ENCODE measurements at places on chromosomes 5 and 9. TPM values are rescaled to one million over a fixed set of nuclear protein-coding genes. Genes with fewer than 3 reads are reported as not detected.

- no peak for DNase-seq
These were observed 4.7 kb downstream of the ERCC6L2 start for GRCh38 chr9:95880021-95880690.

- no peak for DNase-seq
These were observed 19.4 kb downstream of the UBE2QL1 start for GRCh38 chr5:6468104-6468503.

DNA sequence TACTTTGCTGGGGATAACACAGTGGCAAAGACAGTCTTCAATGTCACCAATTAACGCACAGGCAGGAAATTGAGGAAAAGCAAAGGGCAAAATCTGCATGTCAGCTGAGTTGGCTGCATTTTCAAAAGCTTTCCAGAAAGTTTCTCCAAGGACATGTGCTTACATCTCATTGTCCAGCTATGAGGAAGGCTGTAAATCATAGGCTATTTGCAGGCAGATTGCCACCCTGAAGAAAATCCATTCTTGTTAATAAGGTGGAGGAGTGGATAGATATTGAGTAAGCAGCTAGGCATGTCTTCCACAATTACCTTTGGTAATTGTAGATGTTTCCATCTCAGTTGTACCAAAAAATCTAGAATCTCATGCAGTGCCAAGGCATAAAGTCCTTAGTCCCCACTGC is 278.0 kb upstream of the NUDT12 start:
- DNase-seq: no peak

GRCh38 chr9:113221800-113222481 is 597 bp downstream of the SLC31A1 start:
- no peak for DNase-seq

DNA sequence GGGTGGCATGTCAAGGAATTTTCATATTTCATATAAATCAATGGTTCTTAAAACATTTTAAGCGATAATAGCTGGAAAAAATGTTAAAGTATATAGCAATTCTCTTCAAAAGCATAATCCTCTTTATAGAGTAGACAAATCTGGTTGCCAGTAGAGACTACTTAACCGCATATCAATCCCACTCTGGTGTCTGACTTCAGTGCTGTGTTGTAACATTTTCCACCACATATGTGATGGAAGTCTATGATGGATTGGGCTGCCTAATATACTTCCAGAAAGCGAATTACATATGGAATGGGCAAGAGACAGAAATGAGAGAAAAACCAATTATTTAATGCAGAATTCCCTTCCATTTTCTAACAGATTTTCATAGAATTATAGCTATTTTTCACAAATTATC is 54.3 kb downstream of the FBN2 start:
- no peak for DNase-seq

- DNase-seq: no peak
These were observed 432.1 kb downstream of the CDH18 start for GRCh38 chr5:19555876-19556275.

DNA sequence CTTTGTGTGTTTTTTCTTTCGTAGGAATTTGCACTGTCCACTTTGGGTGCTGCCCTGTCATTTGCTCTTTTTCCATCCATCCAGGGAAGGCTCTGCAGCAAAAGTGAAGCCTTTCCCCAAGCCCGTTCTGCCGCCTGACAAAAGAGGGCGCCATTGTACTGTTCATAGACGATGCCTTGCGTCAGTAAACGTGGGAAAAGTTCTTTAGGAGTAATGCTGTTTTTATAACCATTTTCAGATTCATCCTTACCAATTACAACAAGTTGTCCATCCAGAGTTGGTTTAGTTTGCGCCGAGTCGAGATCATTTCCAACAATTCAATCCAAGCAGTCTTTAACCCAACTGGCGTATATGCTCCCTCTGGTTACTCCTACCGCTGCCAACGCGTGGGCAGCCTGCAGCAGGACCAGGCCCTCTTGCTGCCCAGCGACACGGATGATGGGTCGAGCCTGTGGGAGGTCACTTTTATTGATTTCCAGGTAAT is 34.3 kb upstream of the RPS23 start:
- DNase-seq: peak; percentile 34

DNA sequence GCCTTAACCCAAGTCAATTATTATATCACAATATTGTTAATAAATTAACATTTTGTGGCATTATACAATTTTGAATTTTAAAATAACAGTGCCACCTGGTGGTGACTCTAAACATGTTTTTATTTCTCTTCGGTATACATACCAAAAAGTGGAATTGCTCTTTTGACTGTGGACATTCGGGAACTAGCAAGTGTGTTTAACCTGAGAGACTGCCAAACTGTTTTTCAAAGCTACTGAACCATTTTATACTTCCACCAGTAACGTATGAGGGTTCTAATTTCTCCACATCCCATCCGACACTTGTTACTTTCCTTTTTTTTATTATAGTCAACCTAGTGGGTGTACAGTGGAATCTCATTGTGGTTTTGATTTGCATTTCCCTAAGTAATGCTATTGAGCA is 18.3 kb upstream of the HSDL2 start:
- DNase-seq: no peak

- DNase-seq: no peak
These were observed 37.8 kb downstream of the PWWP2A start for GRCh38 chr5:160081495-160081894.

DNA sequence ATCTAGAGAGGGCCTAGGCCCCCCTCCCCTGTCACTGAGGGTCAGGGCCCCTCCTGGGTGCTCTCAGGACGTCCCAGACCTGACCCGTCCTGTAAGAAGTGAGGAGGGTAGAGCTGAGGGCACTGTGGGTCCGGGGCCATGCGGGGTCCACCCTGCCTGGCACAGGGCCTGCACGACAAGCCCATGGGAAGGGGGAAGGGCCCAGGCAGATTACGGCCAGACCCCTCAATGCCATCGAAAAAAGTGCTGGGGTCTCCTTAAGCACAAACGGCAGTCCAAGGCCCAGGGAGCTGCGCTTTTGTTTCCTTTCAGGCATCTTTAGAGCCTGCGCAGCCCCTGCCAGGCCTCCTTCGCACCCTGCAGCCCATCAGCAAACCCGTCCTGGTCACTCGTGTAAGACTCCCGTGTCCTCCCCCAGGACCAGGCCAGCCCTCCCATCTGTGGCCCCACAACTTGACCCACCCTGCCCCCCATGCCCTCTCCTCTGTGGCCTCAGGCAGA is 4.4 kb upstream of the EXOC3 start:
- no peak for DNase-seq

DNA sequence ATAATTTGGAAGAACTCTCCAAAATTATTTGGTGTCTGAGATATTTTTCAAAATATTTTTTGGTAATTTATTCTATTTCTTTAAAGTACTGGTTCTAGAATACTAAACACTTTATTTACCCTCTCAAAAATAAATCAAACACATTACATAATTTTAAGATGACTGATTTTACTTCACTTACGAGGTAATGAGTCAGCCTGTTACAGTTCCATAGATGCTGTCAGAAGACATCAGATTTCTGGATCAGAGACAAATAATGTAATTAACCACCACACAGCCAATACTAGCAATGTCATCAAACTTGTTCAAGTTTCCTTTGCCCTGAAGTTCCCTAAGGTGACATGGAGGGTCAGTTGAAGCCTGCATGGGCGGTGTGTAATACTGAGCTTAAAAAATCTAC is 106.1 kb upstream of the CDH9 start:
- DNase-seq: no peak

- no peak for DNase-seq
These were observed 1023.1 kb upstream of the WWC1 start for GRCh38 chr5:167268337-167268736.

DNA sequence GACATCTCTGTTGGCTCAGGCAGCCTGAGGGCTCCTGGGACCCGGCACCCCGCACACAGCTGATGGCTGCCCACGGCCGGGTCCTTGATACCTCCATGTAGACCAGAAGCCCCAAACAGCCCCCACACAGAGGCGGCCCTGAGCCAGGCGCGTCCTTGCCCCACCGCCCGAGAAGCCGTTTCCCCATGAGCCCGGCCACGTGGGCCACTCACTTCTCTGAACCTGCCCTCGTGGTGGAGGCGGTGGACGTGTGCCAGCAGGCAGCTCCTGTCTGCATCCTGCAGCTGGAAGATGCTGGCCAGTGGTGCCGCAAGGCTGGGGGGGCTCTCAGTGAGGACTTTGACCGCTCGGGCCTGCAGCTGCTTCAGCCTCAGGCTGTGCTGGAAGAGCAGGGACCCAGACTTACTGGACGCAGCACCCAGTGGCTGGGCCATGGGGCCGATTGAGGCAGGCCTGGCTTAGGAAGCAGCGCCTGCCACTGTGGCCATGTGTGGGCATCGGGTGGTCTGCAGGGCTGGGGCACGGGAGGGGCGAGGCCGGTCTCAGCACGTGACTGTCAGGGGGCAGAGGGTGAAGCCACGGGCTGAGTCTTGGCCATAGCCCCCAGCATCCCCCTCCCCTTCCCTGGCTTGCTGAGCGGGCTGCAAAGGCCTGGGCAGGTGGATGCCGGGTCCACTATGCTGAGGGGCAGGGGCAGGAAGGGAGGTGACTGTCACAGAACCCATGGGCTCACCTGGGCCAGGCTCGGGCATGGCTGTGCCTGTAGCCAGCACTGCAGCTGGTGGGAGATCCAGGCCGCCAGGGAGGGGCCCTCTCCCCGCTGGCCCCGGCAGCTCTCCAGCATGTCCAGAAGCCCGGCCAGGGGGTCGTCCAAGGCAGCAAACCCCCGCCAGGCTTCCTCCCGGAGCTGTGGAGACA is 50.0 kb downstream of the EXD3 start:
- DNase-seq: no peak

GRCh38 chr9:34884747-34885189 is 73.3 kb upstream of the PHF24 start:
- DNase-seq: peak; percentile 36

DNA sequence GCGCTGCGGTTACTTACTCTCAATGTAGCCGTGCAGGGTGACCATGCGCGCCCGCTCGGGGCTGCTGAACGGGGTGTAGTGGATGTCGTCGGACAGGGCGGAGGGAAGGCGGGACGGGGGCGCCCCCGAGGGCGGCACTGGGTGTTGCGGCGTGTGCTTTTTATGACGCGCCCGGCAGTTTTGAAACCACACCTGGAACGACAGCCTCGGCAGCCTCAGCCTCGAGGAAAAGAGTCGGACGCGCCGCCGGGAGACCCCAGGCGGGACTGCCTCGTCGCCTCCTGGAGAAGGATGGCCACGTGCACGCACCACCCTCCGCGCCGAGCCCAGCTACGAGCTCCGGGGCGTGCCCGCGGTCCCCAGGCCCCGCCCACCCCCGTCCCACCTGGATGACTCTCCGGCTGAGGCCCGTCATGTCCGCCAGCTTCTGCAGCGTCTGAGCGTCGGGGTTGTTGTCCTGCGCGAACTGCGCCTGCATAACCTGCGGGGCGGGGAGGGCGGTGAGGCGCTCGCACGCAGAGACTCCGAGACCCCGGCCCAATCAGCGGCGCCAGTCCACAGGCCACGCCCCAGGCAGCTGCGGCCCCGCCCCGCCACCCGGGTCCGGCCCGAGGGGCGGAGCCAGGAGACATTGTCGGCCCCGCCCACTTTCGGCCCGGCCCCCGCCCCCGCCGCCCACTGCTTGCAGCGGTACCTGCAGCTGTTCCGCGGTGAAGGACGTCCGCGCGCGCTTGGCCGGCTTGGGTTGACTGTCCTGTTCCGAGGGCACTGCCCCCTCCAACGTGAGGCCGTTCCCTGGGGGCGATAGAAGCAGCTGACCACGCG is 15.0 kb downstream of the LHX6 start:
- DNase-seq: peak; percentile 77

DNA sequence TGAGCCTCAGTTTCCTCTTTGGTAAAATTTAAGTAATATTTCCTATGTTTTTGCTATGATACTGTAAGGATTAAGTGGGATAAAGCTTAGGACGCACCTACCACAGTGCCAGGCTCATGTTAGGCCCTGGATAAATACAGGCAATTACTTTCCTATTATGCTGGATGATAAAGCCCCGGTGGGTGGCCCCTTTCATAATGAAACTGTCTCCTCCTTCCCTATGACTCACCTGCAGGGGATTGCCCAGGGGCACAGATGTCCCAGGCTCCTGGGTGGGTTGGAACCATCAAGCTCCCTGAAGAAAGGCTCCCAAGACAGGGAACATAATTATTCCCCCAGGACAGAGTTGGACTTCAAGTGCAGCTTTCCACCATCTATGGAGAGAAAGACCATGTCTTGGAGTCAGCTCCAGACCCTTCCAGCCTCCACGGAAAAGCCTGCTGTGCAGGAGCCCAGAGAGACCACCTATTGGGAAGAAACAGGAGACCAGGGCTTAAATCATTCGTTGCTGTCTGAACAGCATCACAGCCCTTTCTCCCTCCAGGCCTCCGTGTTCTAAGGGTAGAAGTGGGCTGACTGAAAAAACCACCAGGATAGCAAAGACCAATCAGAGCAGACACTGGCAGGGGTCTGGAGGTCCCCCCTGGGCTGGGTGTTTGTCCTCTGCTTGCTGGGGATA is 43.2 kb upstream of the FOXE1 start:
- no peak for DNase-seq

- no peak for DNase-seq
These were observed 1218.2 kb downstream of the FOXD4L5 start for GRCh38 chr9:64066736-64067368.

GRCh38 chr5:157570531-157571200 is 4.9 kb downstream of the ADAM19 start:
- no peak for DNase-seq

- DNase-seq: no peak
These were observed 187.8 kb downstream of the FANCC start for GRCh38 chr9:95129476-95130291.

GRCh38 chr5:111653408-111653807 is 103.6 kb downstream of the NREP start:
- no peak for DNase-seq

The CCL28 gene
- 15.2 TPM for total RNA-seq

The FAM169A gene
- total RNA-seq: 12.9 TPM

The FBXW11 gene
- total RNA-seq: 43.2 TPM

The ZNF189 gene
- 8.3 TPM for total RNA-seq

The NRARP gene
- 2.0 TPM for total RNA-seq

The THBS4 gene
- 4.7 TPM for total RNA-seq

The SLC36A2 gene
- not detected for total RNA-seq

The PDE8B gene
- total RNA-seq: 0.36 TPM

The IL5 gene
- 2.1 TPM for total RNA-seq

The PCDHGA5 gene
- total RNA-seq: 0.12 TPM

The ZNF346 gene
- total RNA-seq: 20.8 TPM

The C6 gene
- not detected for total RNA-seq

The ZNF462 gene
- 0.36 TPM for total RNA-seq

The PIP5KL1 gene
- 4.4 TPM for total RNA-seq

The PPP2R2B gene
- 0.70 TPM for total RNA-seq

The PCDHGA2 gene
- not detected for total RNA-seq

The PCDHGA9 gene
- 0.10 TPM for total RNA-seq

Data from activated T-cell treated with anti-CD3 and anti-CD28 coated beads, Interleukin-2, amount 50 U/mL, for 72 hours (primary cell).